IMR-90 (cell line): ENCODE measurements at places on chromosomes 1 and 21. TPM values are rescaled to one million over a fixed set of nuclear protein-coding genes. Genes with fewer than 3 reads are reported as not detected.

Gene ABCA4
- total RNA-seq: under 0.01 TPM in 2 replicates

Gene GRIK3
- total RNA-seq: not detected in 2 replicates

Gene EFNA3
- 0.56 and 0.72 TPM in 2 replicates for total RNA-seq

Gene BCAR3
- 46.4 TPM in 2 replicates for total RNA-seq

Gene ABCG1
- under 0.01 and 0.36 TPM in 2 replicates for total RNA-seq

Gene PRELP
- total RNA-seq: under 0.01 TPM in 1 of 2 replicates, not detected in the other

Gene FAM131C
- total RNA-seq: 0.18 and 0.28 TPM in 2 replicates

DNA sequence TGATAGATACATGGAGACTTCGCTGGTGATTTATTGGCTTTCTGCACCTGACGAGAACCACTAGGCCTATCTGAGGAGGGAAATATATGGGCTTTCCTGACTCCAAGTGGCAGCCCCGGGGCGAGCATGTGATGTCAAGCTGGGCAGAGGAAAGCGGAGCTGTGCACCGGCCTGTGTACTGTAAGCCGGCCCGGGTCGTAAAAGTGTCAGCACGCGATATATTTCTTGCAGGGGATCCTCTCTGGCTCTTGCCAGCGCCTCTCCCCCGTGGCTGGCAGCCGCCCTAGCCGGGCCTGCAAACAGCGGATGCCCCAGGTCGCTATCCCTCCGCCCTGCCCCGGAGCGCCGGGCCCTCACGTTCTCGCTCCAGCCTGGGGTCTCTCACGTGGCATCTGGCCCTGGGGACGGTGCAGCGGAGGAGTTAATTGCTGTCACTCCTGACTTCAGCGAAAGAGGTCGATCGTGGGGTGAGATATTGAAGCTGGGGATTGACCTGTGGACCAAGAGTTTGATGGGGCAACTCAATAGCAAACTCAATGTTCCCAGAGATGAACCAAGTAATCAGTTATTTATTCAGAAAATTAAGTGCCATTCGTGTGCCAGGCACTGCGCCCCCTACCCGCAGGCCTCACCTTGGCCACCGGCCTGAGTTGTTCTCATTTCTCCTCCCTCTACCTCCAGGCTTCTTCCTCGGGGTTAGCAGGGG is 41.0 kb upstream of the HAO2 start:
- no peak for DNase-seq

DNA sequence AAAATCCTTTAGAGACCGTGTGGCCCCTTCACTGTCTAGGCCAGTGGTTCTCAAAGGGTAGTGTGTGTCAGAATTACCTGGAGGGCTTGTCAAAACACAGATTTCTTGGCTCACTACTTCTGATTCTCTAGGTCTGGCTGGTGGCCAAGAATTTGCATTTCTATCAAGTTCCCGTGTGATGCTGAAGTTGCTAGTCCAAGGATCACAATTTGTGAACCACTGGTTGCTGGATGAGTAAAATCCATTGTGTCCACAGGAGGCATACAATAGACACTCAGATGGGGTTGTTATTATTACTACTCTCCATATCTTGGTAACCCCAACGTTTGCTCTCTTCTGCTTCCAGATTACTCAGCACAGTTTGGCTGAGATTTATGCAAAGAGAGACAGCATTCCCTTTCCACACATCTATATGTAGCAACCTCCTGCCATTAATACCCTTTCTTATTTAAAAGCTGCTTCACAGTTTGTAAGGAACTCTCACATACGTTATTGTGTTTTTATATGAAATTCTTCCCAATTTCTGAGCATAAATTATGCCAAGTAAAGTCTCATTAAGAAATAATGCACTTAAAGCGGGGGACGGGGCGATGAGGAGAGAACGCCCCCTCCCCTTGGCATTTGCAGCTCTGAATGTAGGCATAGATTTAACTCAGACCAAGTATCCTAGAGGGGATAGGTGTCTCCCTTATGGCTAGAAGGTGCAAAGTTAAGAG is 720 bp upstream of the TMCC2 start:
- DNase-seq: peak; percentile 43

DNA sequence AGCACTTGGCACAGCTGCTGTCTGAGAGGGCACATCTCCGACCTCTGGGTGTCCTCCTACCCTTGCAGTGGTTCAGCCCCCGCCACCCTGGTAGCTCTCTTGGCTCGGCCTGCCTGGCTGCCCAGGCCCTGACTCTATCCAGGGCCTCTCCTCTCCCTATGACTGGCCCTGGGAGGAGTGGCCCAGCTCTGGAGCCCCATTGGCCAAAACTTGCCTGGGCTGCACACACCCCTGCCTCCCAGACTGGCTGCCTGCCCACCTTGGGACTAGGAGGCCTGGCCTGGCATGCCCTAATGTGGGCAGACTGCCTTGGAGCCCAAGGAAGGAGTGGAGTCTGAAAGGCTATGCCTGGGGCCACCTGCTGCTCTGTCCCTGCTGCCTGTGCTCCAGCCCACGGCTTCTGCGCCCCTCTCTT is 33.6 kb downstream of the ACOT11 start:
- DNase-seq: peak; percentile 71

- peak; percentile 83 for DNase-seq
Observed at GRCh38 chr1:19091196-19091953, 118.7 kb downstream of the UBR4 start.

DNA sequence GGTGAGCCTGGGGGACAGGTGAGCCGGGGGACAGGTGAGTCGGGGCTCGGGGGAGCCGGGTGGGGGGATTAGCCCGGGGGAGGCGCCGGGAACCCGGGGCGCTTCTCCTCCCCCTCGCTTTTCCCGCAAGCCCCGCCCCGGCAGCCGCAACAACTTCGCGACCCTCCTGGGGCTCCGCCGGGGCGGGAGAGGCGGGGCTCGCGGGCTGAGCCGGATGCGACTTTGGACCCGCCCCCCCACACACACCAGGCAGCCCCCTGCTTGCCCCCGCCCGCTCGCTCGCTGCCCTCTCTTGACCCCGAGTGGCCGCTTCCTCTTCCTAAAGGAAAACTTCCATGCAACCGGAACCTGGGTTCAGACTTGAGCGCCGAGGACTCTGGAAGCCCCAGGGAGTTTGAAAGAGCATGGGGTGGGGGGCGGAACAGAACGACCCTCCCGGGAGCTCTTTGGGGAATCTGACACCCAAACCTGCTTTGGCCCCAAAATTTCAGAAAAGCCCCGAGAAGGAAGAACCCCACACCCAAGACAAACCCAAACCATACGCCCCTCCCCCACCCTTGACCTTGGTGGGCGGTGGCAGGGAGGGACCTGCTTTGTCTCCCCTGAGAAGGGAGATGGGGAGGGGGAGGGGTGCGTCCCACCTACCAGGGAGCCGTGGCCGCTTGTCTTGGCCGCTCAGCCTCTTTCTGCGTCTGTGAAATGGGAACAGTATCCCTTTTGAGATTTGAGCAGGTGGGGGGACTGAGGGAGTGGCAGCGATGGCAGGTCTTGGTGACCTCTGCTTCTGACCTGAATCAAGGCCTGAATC is 550 bp downstream of the ARHGEF16 start:
- DNase-seq: no peak

DNA sequence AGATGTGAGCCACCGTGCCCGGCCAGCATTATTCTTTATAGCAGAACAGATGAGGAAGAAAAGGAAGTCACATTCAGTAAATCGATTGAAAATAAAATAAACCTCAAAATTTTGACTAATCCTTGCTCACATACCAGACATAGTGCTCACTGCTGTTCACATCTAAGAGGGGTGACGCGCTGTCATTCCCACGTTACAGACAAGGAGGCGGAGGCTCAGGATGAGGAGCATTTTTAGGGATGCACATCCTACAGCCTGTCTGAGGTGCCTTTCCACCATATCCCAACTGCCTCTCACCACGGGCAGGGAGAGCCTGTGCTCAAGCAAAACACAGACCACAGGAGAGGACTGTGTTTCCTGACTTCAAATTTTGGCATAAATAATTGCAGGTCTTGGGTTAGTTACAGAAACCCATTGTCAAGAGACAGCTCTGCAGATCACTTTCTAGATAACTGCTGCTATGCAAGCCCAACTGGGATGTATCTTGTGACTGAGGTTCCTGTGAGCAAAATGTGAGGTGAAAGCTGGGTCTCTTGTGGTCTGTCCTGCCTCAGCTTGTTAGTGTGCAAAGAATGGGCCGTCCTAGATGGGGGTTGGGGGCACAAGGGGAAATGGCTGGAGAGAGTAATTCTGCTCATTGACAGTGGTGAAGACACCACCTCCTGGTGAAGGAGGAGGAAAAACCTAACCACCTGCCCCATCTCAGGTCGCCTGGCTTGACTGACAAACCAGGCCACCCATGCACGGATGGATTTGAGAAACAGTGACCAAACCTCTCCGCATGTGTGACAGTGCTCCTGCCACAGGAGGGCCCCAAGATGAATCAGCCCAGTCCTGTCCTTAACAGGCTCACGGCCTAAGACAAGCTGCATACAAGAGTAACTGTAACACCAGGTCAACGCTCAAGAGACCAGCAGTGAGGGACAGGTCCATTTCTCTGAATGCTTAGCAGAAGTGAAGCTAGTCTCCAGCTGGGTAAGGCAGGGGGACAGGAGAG is 8.2 kb downstream of the TNN start:
- DNase-seq: peak; percentile 16

DNA sequence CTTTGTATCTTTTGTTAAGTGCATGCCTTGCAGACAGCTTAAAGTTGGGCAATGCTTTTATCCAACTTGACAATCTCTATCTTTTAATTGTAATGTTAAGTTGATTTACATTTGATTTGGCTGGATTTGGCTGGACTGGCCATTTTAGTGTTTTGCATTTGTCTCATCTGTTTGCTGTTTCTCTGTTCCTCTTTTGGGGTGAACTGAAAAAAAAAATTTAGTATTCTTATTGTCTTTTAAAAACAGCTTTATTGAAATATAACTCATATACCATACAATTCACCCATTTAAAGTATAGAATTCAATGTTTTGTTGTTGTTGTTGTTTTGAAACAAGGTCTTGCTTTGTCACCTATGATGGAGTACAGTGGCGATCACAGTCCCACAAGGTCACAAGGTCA is 34.4 kb downstream of the DIPK1A start:
- DNase-seq: no peak

DNA sequence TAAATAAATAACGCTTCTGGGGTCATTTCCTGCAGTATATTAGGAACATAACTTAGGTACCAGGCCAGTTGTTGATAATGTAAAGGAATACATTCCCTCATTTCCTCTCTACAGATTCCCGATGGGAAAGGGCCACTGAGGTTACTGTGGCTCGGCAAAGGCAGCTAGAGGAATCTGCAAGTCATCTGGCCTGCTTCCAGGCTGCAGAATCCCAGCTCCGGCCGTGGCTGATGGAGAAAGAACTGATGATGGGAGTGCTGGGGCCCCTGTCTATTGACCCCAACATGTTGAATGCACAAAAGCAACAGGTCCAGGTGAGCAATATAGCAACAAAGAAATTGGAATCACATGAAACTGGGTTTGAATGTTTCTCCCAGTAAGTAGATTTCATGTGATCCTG is 109.6 kb upstream of the BMP8A start:
- peak; percentile 67 for DNase-seq

GRCh38 chr1:8285103-8285502 is 32.8 kb upstream of the SLC45A1 start:
- no peak for DNase-seq

- DNase-seq: no peak
Observed at GRCh38 chr1:31153423-31153822, 86.3 kb downstream of the NKAIN1 start.

DNA sequence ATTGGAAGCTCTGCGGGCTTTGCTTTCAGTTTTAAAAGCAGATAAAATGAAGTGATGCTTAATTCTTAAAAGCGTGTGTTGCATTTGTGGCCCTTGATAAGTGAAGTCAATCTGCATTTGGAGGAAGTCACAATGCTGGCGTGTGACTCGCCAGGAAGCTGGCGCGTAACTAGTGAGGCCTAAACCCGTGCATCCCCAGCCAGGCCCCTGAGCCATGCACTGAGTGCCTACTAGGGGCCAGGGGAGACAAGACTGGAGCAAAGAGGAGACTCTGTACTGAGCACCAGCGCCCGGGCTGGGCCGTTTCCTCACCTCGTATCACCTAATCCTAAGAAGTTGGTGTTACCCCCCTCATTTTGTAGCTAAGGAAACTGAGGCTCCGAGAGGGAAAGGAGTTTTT is 4.6 kb upstream of the DDOST start:
- no peak for DNase-seq

DNA sequence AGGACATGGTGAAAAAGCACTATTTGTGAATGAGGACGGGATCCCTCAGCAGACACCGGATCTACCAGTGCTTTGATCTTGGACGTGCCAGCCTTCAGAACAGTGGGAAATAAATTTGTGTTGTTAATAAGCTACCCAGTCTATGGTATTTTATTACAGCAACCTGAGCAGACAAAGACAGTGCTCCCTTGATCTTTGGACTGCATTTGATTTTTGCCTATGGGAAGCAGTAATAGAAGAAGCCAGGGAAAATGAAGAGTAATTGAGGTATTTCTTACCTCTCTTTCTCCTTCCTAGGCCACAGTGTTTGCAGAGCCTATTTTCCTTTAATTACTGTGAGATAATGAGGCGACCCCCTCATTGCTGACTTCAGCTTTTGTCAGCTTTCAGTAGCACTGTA is 87.9 kb downstream of the PDE4B start:
- DNase-seq: no peak

GRCh38 chr1:99957818-99958217 is 12.0 kb upstream of the SLC35A3 start:
- DNase-seq: no peak

- DNase-seq: no peak
Observed at GRCh38 chr1:187839873-187840272, 1011.1 kb downstream of the PLA2G4A start.

DNA sequence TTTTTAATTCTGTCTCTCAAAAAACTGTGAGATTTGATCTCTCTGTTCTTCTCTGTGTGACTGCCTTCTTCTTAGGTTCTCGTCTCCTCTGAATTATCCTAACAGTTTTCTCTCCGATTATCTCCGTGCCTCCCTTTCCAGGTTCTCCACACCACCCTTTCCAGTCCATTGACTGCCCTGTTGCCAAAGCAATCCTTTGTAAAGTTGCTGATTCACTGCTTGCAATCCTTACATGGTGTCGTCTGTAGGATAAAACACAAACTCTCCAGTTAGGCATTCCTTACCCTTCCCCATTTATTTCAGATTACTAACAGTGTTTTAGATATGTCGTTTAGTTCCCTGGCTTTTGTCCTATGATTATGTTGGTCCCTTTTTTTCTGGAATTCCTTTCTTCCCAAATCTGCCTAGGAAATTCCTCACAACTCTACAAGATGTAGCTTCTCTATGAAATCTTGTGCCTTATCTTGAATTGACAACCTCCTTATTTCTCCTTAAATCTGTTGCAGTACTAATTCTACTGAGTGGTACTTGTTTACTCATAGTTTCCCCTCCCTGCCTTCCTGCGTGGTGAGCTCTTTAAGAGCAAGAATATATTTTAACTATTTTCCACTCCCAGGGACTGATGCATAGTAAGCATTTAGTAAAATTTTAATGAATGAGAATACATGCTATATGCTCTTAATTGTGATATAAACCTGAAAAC is 22.3 kb downstream of the RCOR3 start:
- peak; percentile 34 for DNase-seq

- peak; percentile 59 for DNase-seq
Observed at GRCh38 chr1:226626577-226626956, 78.0 kb downstream of the STUM start.

GRCh38 chr1:22442212-22442894 is 9.3 kb upstream of the ZBTB40 start:
- DNase-seq: no peak

- no peak for DNase-seq
Observed at GRCh38 chr1:158711098-158711497, 9.4 kb downstream of the OR6K3 start.
